ENCODE measurements at places on chromosomes 2 and 18. TPM values are rescaled to one million over a fixed set of nuclear protein-coding genes. Genes with fewer than 3 reads are reported as not detected.
A peak's percentile ranks its signal among the peaks of the same experiment; 100 is the strongest.

- DNase-seq: no peak
These were observed 2.9 kb downstream of the ALS2 start for GRCh38 chr2:201777869-201778268.

DNA sequence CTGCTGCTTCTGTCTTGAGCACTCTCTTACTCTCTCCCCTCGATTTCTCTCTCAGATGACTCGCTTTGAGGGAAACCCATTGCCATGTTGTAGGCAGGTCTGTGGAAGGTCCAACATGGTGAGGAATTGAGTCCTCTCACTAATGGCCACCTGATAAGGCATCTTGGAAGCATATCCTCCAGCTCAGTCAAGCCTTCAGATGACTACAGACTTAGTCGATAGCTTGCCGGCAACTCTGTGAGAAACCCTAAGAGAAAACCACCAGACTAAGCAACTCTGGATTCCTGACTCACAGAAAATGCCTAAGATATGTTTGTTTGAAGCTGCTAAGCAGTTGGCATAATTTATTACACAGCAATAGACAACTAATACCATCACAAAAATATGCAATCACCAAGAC lies 51.2 kb downstream of the WDR75 start:
- no peak for DNase-seq

GRCh38 chr2:207694811-207695281 lies 16.6 kb upstream of the CCNYL1 start:
- no peak for DNase-seq

DNA sequence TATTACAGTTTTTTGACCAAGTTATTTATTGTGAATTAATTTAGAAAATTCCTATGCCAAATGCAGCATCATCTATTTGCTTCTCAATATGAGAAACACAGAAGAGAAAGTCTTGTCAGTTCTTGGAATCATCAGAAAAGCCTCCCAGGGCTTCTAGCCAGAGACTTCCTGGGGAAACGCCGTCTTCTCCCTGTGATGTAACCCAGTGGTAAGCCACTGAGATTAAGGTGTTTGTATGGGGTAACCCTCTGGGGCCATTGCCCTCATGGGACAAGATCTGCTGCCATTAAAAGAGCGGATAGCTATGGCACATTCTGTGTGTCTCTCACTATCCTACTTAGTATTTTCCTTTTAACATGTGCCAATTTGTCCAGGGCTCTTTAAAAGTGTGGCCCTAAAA lies 28.0 kb downstream of the ANKRD29 start:
- no peak for DNase-seq

DNA sequence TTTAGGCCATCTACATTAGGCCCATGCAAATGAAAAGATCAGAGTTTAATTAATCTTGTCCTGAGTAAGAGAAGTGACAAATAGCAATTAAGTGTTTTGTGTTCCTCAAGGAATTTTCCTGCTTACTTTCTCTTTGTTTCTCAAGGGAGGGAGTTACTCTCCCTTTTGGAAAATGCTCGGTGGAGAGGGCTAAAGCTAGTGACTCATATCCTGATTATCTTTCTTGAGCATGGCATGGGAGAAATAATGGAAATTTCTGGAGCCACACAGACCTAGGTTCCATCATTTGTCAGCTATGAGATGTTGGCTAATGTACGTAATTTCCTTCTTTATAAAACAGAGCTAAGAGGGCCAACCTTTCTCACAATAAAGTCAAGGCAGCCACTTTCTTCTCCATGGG lies 177.1 kb downstream of the ETAA1 start:
- no peak for DNase-seq

- DNase-seq: no peak
These were observed 240.1 kb upstream of the MMADHC start for GRCh38 chr2:149827585-149828126.

- DNase-seq: no peak
These were observed 474.3 kb downstream of the ERBB4 start for GRCh38 chr2:212064318-212064717.

Gene SCN2A
- 0.54 TPM for total RNA-seq

DNA sequence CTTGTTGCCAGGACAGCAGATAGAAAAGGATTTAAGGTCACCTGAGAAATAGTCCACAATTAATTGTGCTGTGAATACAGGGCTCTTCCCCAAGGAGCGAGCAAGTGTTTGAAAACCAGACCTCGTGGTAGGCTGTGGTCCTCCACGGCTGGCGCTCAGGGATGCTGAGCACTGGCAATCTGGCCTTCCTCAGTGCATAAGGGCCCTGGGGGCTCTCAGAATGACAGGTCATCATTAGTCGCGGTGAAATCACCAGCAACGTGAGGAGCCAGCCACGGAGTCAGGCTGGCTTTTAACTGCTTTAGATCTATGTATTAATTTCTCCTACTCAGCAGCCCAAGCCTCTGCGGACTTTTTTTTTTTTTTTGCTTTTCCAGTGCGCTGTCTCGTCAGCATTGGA lies 148.5 kb downstream of the FHOD3 start:
- DNase-seq: no peak

Gene PSME4
- 23.8 TPM for total RNA-seq

Gene NUP35
- total RNA-seq: 5.2 TPM

- DNase-seq: no peak
These were observed 227.5 kb downstream of the ANKRD30B start for GRCh38 chr18:14975431-14975830.

Gene MERTK
- total RNA-seq: 9.8 TPM

- DNase-seq: no peak
These were observed 9.7 kb downstream of the CAPN13 start for GRCh38 chr2:30797381-30798015.

- no peak for DNase-seq
These were observed 303.0 kb upstream of the ZEB2 start for GRCh38 chr2:144822966-144823365.

GRCh38 chr18:27600245-27600644 lies 415.1 kb upstream of the CHST9 start:
- DNase-seq: no peak

Gene FAP
- total RNA-seq: not detected

GRCh38 chr2:43300222-43300621 lies 73.8 kb upstream of the ZFP36L2 start:
- no peak for DNase-seq

DNA sequence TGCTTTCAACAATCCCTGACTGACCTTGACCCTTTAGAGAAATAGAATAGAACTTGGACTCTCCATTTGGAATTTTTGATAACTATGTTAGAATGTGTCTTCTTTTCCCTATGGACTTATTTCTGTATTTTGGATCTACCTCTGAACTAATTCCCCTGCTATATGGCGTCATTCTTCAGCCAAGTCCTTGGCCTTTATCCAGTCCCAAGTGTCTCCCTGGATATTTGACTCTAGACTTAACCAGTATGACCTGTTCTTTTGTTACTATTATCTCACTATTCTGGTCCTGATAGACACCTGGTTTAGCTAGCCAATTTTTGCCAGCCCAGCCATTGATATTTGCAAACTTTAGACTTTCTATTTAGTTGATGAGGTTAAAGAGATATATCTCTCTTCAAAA lies 186.8 kb downstream of the KCNS3 start:
- no peak for DNase-seq

GRCh38 chr2:38264396-38265221 lies 112.5 kb downstream of the ATL2 start:
- no peak for DNase-seq

GRCh38 chr2:24831221-24832072 lies 38.2 kb downstream of the CENPO start:
- peak; percentile 16 for DNase-seq

Gene STAT4
- total RNA-seq: 5.0 TPM

Data from Peyer's patch (tissue), 4 donors.